ENCODE measurements at places on chromosomes 7 and 10.

DNA sequence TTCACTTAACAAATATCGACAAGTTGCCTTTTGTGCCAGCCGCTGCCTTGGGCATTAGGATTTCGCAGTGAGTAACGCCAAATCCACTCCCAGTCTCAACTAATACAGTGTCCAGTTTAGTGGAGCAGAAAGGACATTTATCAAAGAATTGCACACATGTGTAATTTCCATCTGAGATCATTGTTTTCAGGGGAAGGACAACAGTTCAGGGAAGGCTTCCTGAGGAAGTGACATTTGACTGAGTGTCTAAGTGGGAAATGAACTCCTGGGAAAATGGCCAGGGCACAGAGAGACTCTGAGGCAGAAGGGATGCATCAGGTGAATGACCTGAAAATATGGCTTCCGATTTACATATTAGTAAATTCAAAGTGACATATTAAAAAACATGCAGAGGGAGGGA is 89.4 kb downstream of the ITGA8 start:
- DNase-seq, result no peak

- no peak for DNase-seq
Observed at GRCh38 chr10:46290101-46290886, 3.5 kb downstream of the ANTXRL start.

GRCh38 chr7:103396471-103396870 is 49.0 kb downstream of the PSMC2 start:
- DNase-seq, result no peak

DNA sequence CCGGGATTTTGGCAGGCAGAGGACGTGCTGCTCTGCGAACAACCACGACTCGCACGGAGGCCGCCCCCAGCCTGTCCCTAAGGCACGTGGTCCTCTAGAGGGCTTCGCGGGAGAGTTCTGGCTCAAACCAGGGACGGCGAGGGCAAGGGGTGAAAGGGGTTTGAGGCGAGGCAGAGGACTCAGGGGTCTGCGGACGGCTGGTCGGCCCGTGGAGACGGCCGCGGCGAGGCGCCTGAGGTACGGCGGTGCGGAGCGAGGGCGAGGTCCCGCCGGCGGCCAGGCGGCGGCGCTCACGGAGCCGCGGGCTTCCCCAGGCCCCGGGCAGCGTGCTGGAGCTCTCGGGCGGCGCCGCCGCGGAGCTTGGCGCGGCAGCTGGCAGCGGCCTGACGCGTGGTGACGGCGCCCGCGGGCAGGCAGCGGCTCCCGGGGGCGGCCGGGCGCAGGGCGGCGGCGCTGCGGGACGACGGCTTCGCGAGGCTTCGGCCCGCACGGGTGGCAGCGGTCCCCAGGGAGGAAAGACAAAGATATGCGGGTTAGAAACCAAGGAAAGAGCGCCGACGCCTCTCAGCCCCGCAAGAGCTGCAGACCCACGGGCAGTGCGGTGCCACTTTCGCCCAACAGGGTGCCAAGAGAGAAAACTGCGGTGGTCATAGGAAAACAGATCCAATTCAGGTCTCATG is 44.8 kb downstream of the ZNF800 start:
- peak; percentile 87 for DNase-seq

DNA sequence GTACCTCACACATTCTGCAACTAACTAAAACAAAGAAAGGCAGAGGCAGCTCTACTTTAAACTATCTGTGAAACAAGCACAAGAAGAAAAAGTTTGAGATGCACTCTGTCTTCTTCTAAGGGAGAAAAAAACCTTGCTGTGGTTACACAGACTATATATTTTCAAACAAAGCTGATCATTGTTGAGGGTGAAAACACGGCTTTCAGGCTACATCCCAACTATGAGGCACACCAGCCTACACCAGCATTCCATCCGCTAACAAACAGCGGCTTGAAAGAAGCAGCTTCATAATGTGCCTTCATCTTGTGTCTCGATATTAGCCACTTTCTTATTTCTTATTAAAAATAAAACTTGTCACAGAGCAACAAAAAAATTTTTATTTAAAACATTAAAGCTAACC is 79.1 kb downstream of the USP6NL start:
- DNase-seq, result no peak

DNA sequence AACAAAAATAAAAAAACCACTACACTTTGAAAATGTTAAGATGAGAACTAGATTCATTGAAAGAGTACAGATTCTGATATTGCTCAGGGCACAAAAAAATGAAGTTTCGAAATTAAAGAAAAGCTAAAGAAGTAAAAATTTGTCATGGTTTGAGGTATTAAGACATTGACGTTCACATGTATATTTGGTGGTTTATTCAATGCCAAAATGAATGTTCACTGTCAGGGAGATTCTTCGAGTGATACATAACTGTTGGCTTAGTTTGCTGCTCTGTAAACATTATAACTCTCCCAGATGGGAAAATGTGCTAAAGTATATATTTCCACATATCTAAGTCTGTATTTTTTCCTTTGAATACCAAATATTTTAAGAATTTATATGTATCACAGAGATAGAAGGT is 345.0 kb downstream of the SEMA3D start:
- DNase-seq, result no peak

- DNase-seq, result no peak
Observed at GRCh38 chr10:63072951-63073350, 60.2 kb upstream of the NRBF2 start.

GRCh38 chr7:131076032-131076431 is 251.6 kb upstream of the MKLN1 start:
- no peak for DNase-seq

Data from GM13977 (cell line).